Natural killer cell (primary cell): ENCODE measurements at places on chromosomes 5 and 9. TPM values are rescaled to one million over a fixed set of nuclear protein-coding genes. Genes with fewer than 3 reads are reported as not detected.
A peak's percentile ranks its signal among the peaks of the same experiment; 100 is the strongest.

CD72 gene
- total RNA-seq, result 48.1 TPM

EGFLAM gene
- not detected for total RNA-seq

DNA sequence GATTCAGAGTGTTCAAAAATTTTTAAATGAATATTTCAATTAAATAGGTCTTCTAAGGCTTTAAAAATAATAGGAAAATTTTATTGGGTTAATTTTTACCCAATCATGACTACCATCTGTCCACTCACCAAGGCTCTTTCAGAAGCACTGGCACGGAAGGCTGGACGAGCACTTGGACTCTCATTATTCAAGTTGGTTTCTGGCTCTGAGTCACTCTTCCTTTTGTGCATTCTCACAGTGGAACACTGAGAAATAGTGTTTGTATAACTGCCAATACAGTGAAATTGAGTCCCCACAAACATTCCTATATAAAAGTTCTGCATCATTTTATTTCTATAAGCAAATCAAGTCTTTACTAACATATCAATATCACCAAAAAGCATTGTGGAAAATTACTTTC lies 1149.0 kb downstream of the EFNA5 start:
- no peaks in the 10 kb centered on the region for H3K36me3 ChIP-seq
- H3K27me3 ChIP-seq, result no peaks in the 10 kb centered on the region
- H3K4me3 ChIP-seq, result no peak overlapping the region
- no peaks in the 10 kb centered on the region for H3K4me1 ChIP-seq
- no peak for DNase-seq

DNA sequence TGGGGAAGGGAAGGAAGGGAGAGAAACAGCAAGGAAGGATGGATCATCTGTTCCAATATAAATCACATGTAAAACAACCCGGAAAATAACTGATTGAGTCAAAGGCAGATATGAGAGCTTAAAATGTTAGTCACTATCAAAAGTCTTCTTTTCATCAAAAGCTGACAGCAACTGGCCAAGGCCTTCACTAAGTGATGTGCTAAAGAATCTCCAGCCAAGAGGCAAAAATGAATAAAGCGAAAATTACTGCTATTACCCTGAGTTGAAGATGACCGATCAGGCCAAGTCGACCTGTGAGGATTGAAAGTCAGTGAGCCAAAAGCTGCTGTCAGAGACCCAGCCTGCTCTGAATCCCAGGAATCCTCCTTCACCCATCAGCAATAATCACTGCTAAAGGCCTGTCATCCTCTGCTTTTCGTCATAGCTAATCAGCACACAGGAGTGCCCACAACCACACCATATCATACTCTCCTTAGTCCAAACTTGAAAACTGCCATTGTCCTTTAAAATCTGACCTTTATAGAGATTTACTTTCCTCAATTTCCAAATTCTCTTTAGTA lies 736.9 kb downstream of the TLE1 start:
- H3K4me3 ChIP-seq, result no peak overlapping the region
- no peaks in the 10 kb centered on the region for H3K4me1 ChIP-seq
- no peaks in the 10 kb centered on the region for H3K36me3 ChIP-seq
- no peaks in the 10 kb centered on the region for H3K27me3 ChIP-seq
- DNase-seq, result no peak

GRCh38 chr9:126230692-126231091 lies 95.9 kb upstream of the MVB12B start:
- H3K4me3 ChIP-seq, result no peak overlapping the region
- H3K27me3 ChIP-seq, result no peaks in the 10 kb centered on the region
- H3K27ac ChIP-seq, result no peak overlapping the region
- no peak for DNase-seq
- no peaks in the 10 kb centered on the region for H3K36me3 ChIP-seq

GRCh38 chr5:61953913-61954312 lies 352.1 kb upstream of the KIF2A start:
- DNase-seq, result no peak
- no peaks in the 10 kb centered on the region for H3K4me1 ChIP-seq
- no peak overlapping the region for H3K4me3 ChIP-seq
- no peaks in the 10 kb centered on the region for H3K36me3 ChIP-seq

- peaks cover 7% of the 10 kb centered on the region for H3K36me3 ChIP-seq
- no peak overlapping the region for H3K4me3 ChIP-seq
- DNase-seq, result peak; percentile 49
- H3K27me3 ChIP-seq, result no peaks in the 10 kb centered on the region
Observed at GRCh38 chr5:76735762-76736545, 20.0 kb downstream of the F2R start.
